ENCODE measurements at places on chromosomes 11 and 22.
A peak's percentile ranks its signal among the peaks of the same experiment; 100 is the strongest.

- no peak for DNase-seq
Observed at GRCh38 chr11:19580646-19581045, 132.0 kb upstream of the NAV2 start.

- no peak for DNase-seq
Observed at GRCh38 chr22:44338177-44338810, 25.5 kb upstream of the SHISAL1 start.

GRCh38 chr11:69317401-69318092 lies 23.6 kb downstream of the MYEOV start:
- no peak for DNase-seq

GRCh38 chr11:45850446-45850845 lies 3.2 kb downstream of the CRY2 start:
- DNase-seq = no peak

DNA sequence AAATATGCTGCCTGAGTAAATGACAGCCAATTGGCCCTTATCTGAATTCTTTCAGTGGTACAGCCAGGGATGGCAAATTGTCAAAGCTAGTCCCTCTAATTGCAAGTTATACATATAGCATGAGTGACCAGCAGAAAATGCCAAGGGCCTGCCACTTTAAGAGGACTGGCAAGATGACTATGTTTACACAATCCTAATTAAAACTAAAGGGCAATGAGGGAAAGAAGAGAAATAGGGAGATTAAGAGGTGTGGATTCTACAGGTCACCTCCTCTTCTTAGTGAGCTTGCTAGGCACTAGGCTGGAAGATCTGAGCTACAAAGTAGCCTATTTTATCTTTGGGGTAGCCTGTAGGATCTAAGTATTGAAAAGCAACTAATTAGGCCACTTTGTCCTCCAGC lies 13.5 kb downstream of the NUMA1 start:
- no peak for DNase-seq

- peak; percentile 11 for DNase-seq
Observed at GRCh38 chr11:86291466-86292262, 10.4 kb upstream of the HIKESHI start.

- no peak for DNase-seq
Observed at GRCh38 chr22:45834241-45834640, 142.7 kb downstream of the WNT7B start.

GRCh38 chr11:92826603-92827002 lies 142.8 kb upstream of the MTNR1B start:
- DNase-seq = no peak

GRCh38 chr11:27347359-27348339 lies 15.4 kb downstream of the CCDC34 start:
- DNase-seq = no peak

Data from T-helper 1 cell (primary cell).